Tongue (tissue), 3 donors: ENCODE measurements at places on chromosomes 3 and 15.

DNA sequence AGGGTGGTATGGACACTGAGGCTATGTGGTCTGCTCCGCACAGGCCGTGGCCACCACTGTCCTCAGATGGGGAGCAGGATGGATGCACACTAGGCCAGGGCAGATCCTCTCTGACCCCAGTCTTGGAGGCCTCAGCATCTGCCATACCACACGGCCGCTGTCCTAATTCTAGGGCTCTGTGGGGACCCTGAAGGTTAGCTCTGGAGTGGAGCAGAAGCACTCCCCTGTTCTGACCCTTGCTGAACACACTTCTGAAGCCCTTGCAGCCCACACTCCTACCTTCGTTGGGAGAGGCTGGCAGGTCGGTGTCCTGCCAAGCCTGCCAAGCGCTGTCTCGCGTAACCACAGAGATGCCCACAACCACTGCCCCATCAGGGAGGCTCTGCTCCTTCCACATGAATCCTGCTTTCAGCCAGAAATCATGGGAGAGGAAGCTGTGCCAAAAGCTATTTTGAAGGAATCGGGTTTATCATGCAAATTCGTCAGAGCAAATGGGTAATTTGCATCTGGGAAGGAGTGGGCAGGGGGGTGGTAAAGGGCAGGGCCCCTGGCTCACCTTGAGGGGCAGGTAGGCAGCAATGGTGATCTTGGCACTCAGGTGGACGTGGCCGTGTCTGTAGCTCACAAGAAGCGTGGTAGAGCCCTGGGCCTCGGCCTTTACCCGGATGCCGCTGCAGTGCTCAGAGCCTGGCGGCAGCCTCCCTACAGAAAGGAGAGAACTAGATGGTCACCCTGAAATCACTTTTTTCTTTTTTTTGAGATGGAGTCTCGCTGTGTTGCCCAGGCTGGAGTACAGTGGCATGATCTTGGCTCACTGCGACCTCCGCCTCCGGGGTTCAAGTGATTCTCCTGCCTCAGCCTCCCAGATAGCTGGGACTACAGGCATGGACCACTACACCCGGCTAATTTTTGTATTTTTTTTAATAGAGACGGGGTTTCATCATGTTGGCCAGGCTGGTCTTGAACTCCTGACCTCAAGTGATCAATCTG lies 54.4 kb downstream of the NUP210 start:
- no peak for DNase-seq

GRCh38 chr3:139677388-139678155 lies at the start of gene NMNAT3:
NMNAT3 (minus strand) TSS chr3:139677972; CDS start chr3:139627724, 50,248 bp downstream.
- DNase-seq, result peak; percentile 89

DNA sequence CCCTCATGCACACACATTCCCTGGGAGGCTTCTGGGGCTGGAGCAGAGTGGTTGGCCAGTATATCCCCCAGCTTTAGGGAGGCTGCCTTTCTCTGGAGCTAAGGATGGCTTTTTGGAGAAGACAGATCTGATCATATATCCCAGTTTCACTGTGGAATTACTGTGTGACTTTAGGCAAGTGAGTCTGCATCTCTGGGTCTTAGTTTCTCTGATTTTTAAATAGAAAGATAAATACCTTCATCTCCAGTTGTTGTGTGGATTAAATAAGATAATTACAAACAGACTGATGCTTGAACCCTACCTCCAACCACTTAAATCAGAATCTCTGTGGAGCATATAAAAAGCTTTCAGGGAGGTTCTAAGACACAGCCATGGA lies 11.1 kb upstream of the WNT7A start:
- DNase-seq, result no peak

DNA sequence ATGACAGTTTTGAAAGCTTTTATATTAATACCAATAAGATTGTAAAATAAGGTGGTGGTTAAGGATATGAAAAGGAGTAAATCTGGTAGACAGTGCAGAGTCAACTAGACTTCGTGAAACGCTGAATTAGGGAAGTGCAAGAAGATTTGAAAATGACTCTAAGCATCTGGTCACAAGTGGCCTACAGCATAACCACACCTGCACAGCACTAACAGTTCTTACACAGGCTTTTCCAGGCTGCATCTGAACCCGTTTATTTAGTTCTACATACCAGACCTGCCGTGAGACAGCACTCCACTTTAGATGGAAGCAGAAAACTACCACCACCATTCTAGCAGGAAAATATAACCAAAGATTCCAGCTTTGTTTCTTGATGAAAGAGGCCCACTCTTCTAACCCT lies 1.9 kb downstream of the DMXL2 start:
- DNase-seq, result no peak

DNA sequence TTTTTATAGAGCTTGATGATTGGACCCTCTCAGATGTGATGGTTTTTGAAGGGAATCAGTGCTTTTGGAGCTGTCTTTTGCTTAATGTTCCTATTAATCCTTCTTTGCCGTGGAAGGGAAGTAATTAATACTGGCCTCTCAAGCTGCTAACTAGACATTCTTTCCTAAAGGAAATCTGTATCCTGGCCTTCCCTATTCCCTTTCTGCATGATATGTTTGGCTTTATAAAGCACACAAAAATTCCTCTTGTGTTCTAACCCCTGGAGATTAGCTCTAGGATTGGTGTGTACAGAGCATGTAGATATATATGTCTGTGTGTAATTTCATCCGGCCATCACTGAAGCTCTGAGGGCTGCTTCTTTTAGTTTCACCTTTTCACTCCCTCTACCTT lies 6.9 kb downstream of the ATXN7 start:
- no peak for DNase-seq

- no peak for DNase-seq
Measured at GRCh38 chr3:32865383-32865782, 47.6 kb downstream of the TRIM71 start.

DNA sequence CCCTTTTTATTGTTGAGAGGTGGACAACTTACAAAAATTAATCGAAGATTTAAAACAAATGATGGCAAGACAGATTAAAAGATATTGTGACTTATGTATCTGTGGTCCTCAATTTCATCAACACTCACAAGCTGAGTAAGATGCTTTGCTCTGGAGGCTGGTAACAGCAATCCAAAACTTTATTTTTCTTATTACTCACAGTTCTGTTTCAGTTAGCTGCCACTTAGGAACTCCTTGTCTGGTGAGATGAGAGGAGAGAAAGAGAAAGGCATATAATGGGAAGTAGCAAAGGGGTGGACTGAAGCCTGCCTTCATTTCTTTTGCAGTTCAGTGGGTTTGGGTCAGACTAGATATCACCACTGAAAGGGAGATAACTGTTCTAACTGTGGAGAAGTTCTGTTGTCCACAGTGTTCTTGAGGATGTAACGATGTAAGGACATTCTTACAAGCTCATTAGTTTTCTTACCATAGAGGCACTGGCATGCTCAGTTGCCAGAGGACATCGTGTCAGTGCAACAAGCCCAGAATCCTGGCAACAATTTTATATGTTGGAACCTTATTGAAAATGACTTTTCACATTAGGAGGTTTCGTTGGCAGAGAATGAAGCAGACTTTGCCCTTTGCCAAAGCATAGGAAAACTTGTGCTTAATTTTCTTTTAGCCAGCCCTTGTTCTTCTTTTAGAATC lies 93.6 kb downstream of the PLCL2 start:
- no peak for DNase-seq
